MG63 (cell line): ENCODE measurements at places on chromosomes 5 and 9. TPM values are rescaled to one million over a fixed set of nuclear protein-coding genes. Genes with fewer than 3 reads are reported as not detected.
A peak's percentile ranks its signal among the peaks of the same experiment; 100 is the strongest.

The DPH7 gene
- total RNA-seq, result 28.8 and 69.1 TPM in 2 replicates

The HBEGF gene
- total RNA-seq, result 27.9 and 40.0 TPM in 2 replicates

The DBN1 gene
- 245 and 334 TPM in 2 replicates for total RNA-seq

The DDX4 gene
- total RNA-seq, result not detected in 2 replicates

The PITX1 gene
- 217 and 372 TPM in 2 replicates for total RNA-seq

The LCN1 gene
- total RNA-seq, result not detected in 2 replicates

The PFN3 gene
- total RNA-seq, result not detected in 2 replicates

The CDX1 gene
- 0.07 TPM in 1 of 2 replicates, not detected in the other for total RNA-seq

The RNF183 gene
- total RNA-seq, result not detected in 2 replicates

The SAXO1 gene
- total RNA-seq, result not detected in 2 replicates

The HCN1 gene
- total RNA-seq, result not detected in 2 replicates

DNA sequence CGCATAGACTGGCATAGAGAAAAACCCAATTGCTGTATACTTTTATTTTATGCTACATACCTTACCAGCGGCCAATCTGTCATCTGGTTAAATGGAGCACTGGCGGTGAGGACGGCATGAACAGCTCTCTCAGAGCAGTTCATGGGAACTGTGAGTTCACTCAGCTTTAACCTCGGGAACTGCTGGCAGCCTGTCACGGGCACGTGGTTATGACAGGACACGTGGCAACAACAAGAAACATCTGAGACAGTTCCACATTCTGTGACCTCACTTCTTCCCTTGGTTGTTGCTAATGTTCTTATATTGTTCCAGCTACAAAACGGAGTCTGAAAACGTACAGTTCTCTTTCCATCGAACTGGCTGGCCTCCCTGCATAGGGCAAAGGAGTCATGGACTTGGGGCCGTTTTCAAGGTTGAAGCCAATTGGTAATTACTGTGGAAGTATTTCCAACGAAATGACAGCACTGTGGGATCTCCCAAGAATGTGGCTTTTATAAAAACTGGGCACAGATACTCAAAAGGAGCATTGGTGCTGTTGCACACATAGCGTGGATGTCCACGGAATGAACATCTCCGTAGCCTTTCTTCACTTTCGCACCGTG, 246.3 kb upstream of the DAP start:
- peak; percentile 39 for DNase-seq

DNA sequence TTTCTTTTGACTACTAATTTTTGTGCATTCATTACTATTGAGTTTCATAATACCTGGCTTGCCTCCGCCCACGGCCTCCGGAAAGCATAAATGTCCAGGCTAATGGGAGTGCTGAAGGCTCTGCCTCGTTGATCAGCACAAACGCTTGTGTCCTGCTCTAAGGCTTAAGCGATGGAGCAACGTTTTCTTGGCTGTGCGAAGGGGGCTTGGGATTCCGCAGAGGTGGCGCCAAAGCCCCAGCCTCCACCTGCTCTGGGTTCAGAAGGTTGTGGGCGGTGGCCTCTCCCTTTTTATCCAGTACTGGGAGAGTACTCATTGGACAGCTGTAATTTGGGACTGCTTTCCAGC, 19.7 kb downstream of the ANXA2R start:
- no peak for DNase-seq

DNA sequence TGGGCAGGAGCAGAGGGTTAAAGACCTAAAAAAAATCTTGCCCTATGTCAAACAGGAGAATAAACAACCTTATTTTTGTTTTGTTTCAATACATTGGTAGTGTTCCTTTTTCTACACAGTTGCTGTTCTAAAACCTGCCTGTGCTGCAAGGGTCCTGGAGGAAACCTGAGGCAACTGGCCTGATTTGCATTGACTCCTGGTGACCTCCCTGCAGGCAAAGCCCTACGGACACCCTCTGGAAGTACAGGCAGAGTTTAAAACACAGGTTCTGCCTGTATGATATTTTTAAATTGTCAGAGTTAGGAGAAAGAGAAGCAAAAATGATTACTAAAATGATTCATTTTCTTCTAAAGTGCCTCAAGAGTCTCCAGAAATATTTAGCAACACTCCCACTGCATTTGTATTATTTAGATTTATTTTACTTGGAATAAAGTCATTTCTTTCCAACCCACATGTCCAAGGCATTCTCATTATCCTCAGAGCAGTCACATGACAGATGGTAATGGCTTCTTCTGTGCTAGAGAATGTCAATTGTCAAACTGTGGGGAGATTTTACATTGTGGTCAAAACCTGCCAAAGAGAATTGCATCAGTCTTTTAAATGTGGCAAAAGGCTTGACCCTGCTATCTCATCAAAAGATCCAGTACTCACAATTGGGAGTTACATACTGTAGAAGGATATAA, 559.6 kb downstream of the CETN3 start:
- no peak for DNase-seq

- DNase-seq, result no peak
These were observed 99.7 kb downstream of the PCSK1 start for GRCh38 chr5:96333391-96333790.

DNA sequence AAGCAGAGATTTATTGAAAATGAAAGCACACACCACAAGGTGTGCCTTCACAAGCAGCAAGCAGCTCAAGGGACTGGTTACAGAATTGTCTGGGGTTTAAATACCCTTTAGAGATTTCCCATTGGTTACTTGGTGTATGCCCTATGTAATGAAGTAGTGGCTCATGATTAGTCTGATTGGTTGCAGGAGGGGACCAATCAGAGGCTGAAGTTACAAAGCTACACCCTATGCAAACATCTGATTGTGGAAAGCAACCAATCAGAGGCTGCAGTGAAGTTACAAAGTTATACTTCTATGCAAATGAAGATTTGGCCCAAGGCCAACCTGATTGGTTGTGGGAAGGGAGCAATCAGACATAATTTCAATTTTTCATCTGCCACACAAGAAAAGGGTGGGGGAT, 119.9 kb downstream of the C9orf152 start:
- peak; percentile 8 for DNase-seq

DNA sequence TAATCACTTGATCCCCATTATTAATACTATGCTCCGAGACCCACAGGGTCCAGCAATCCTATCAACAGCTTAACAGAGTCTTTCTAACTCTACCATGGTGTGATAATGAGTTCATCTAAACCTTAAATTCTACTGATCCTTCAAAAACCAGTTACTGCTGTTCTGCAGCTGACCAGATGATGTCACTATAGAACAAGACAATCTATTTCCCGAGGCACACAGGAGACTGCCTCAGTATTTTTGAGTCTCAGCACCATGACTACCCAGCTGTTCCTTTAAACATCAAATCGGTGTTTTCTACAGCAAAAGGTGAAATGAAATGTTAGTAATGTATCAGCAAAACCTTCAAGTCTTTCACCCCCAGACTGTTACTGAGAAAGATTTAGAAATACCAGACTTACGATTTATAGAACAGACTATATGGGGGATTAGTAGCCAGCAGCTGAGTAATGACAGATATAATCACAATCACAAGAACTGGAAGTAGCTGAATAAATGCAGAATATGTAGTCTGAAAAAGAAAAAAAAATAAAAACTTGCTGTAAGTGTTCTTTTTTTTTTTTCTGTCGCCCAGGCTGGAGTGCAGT, 16.9 kb downstream of the DNAJC18 start:
- DNase-seq, result no peak

GRCh38 chr5:11733185-11733839, 170.9 kb downstream of the CTNND2 start:
- DNase-seq, result no peak

GRCh38 chr5:52787600-52788504, at the start of the genes ITGA1 and PELO:
TSS of gene ITGA1 (plus strand) at chr5:52787916. CDS start at chr5:52788354, 438 bp downstream.
TSS of gene PELO (plus strand) at chr5:52787916. CDS start at chr5:52800395, 12,479 bp downstream.
- DNase-seq, result peak; percentile 76

- peak; percentile 99 for DNase-seq
These were observed at the start of gene TPM2 for GRCh38 chr9:35689542-35690293. TSS of gene TPM2 (minus strand) at chr9:35689925. CDS start at chr9:35689817, 108 bp downstream.

- no peak for DNase-seq
These were observed 34.2 kb downstream of the ASS1 start for GRCh38 chr9:130478736-130479575.

DNA sequence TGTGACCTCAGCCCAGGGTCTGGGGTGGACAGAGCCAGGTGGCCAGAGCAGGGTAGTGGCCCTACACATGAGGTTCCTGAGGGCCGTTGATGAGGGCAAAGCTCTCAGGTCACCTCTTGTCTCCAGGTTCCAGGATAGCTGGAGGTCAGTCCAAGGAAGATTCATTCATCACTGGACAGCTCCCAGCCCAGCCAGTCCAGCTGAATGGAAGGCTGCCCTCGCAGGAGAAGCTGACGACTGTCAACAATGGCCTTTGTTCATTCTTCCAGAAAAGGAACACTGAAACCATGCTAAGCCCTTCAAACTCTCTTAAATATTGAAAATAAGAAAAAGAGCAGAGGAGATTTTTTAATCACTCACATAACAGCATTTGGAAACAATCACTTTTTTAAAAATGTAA, 169.7 kb upstream of the TBCA start:
- no peak for DNase-seq

GRCh38 chr5:61461926-61462325, 129.9 kb downstream of the ZSWIM6 start:
- DNase-seq, result no peak

DNA sequence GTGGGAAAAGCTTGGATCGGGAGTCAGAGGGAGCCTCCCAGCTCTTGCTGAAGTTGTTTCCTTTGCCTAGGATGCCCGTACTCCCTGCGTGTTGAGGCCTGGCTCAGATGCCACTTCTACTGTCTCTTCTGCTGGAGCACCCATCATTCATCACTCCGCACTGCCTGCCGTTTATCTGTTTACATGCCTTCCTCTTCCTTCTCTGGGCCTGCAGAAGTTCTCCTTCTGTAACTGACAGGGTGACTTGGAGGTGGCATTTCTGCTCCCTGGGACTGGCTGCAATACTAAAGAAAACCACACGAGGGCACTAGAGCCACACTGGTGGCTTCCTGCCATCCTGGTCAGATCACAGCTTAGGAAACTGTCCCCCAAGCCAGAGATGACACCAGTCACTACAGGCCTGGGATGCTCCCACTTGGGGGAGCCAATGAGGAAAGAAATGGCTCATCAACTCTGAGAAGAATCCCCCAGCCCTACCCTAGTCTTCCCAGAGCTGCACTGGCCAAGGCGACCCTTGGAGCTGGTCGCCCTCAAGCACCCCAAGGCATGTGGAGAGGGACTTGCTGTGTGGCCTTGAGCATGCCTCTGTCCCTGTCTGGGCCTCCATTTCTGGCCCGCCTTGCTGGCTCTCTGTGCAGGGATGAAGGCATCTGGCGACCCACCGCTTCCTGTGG, 9.7 kb upstream of the SLC25A51 start:
- DNase-seq, result peak; percentile 34

- DNase-seq, result peak; percentile 93
These were observed at the start of gene RMND5B for GRCh38 chr5:178130576-178131445. TSS of gene RMND5B (plus strand) at chr5:178131014. CDS start at chr5:178138120, 7,106 bp downstream.

DNA sequence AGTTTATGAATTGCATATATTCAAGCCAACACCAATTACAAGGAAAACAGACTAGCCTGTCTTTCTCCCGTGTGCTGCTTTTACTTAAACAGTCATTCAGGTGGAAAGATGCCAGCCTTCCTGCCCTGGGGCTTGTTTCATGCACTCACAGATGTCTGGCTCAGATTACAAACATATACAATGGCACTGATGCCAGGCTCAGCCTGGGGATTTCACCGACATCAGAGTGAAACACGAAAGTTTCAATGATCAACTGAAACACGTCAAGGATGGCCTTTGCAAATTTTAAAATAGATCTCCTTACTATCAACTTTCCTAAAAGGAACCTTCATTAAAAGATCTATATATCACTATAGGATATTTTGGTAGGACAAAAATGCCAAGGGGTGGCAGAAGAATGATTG, 1576.5 kb downstream of the EFNA5 start:
- DNase-seq, result peak; percentile 97

DNA sequence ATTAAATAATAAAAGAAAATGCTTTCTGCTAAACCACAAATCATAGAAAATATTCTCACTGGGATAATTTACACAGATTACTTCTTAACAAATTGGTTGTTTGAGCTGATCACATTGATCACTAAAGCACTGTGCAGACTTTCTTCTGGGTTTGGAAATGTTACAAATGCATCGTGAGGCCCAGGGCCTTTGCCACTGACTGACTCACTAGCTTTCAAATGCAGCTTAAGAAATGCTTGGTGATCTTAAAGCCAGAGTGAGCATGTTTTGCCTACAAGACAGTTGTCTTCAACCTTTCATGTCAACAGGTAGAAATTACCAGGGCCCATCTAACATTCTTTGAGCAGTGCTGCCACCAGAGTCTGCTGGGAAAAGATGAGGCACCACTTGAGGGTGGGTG, 252.3 kb upstream of the ADRA1B start:
- no peak for DNase-seq

- DNase-seq, result no peak
These were observed 104.2 kb downstream of the MARCHF3 start for GRCh38 chr5:126926187-126926586.

DNA sequence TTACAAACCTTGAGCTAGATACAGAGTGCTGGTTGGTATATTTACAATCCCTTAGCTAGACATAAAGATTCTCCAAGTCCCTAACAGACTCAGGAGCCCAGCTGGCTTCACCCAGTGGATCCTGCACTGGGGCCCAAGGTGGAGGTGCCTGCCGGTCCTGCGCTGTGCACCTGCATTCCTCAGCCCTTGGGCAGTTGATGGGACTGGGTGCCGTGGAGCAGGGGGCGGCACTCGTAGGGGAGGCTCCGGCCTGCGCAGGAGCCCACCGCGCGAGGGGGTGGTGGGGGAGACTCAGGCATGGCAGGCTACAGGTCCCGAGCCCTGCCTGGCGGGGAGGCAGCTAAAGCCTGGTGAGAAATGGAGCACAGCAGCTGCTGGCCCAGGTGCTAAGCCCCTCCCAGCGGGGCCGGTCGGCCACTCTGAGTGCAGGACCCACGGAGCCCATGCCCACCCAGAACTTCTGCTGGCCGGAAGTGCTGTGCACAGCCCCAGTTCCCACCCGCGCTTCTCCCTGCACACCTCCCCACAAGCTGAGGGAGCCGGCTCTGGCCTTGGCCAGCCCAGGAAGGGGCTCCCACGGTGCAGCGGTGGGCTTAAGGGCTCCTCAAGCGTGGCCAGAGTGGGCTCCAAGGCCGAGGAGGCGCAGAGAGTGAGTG, 1464.7 kb downstream of the EFNA5 start:
- DNase-seq, result no peak

- no peak for DNase-seq
These were observed 12.3 kb upstream of the CAST start for GRCh38 chr5:96649681-96650540.

GRCh38 chr5:6504677-6505415, 56.2 kb downstream of the UBE2QL1 start:
- DNase-seq, result peak; percentile 44

GRCh38 chr9:68714416-68715180, 9.6 kb downstream of the PIP5K1B start:
- no peak for DNase-seq
